ENCODE measurements at places on chromosomes 11 and 22.

DNA sequence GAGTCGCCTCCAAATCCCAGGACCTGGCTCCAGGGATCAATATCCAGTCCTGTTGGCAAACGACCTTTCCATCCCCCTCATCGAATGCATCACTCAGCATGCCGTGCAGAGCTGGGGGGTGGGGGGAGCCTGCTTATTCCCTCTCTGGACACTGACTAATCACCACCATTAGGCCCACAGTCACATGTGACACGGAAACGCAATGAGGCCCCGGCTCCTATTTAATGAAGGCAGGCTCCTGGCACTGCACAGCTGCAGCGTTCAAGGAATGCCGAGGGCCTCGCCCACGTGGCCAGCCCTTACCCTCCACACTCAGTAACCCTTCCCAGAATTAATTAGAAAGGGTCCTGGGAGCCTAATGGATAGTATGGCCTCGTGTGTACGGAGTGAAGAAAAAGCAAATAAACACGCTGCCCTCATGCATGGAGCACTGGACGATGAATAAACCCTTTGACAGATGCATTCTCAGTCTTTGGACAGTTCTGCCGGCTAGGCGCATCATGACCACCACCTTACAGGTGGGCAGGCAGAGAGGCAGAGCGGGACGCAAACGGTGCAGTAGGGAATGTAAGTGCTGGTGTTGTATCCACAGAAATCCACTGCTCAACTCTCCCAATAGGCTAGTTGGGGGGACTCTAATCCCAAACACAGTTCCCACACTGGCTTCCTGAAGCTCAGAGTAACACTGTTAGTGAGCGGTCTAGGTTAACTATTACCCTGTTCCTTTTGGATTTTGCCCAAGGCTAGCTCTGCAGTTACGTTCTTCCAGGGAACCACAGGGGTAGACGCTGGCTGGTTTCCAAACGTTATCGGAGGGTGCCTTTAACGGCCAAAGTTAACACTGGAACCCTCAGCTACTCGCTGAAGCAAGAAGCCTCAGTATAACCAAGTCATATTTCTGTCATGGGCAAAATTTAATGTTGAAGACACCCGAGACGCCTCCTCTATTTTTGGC, 490.1 kb downstream of the OPCML start:
- DNase-seq = no peak

GRCh38 chr11:123480290-123480815, 50.3 kb downstream of the GRAMD1B start:
- no peak for DNase-seq

DNA sequence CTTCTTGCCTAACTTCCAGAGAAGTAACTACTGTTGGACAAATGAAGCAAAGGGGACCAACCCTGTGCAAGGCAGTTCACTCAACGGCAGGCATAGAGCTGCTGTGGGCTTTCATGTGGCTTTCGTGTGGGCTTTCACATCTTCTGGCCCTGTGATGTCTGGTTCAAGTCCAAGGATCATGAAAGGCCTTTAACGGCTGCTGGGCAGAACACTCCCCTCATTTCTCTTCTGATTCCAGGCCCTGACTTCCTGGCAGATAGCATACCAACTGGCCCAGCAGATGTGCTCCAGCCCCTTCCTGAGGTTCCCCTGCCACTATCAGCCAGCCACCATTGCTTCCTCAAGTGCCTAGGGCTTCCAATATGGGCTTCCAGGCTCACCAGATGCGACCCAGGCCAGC, 28.7 kb upstream of the CTR9 start:
- no peak for DNase-seq

- no peak for DNase-seq
Measured at GRCh38 chr22:30116362-30117117, 36.3 kb downstream of the HORMAD2 start.

- no peak for DNase-seq
Measured at GRCh38 chr11:129225190-129225589, 33.1 kb upstream of the ARHGAP32 start.

All from lower leg skin (tissue), 4 donors.